ENCODE measurements at places on chromosomes 6 and 20.

DNA sequence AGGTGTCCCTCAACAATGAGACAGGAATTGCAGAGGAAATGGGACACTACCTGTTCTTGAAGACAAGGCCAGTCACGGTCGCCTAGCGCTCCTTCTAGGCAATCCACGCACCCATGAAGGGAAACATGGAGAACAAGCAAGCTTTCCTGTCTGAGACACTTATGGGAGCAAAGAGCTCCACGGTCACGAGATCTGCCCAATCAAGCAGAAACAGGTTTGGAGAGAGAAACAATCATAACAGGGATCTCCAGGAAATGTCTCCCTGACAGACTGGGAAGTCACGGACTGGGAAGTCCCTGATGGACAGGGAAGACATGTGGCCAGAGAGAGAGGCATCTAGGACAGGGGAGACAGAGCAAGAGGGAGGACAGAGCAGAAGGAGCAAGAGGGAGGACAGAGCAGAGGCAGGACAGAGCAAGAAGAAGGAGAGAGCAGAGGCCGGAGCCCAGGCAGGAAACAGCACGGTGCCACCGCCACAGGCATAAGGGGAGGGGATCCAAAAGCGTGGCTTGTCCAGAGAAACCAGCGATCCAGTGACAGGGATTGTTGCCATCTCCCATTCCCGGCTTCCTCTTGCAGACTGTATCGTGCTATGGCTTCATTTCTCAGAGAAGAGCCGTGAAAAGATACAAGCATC is 167.8 kb upstream of the ZNF337 start:
- DNase-seq, result no peak

DNA sequence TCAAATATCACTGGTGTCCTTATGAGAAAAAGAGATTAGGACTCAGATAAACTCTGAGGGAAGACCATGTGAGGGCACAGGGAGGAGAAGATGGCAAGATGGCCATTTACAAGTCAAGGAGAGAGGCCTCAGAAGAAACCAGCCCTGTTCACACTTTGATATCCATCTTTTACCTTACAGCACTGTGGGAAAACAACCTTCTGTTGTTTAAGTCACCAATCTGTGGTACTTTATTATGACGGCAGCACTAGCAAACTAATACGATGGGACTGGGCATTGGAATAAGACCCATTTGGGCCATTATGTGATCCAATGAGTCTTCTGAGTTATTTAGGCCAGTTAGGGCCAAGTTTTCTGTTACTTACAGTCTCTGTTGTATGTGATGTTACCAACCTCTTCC is 26.4 kb upstream of the CD2AP start:
- DNase-seq, result no peak

GRCh38 chr20:4036351-4036750 is 21.0 kb upstream of the RNF24 start:
- DNase-seq, result no peak

- peak; percentile 30 for DNase-seq
Observed at GRCh38 chr20:43191946-43192863, 2.5 kb upstream of the PTPRT start.

- no peak for DNase-seq
Observed at GRCh38 chr20:35243986-35244385, 17.5 kb downstream of the MMP24 start.

DNA sequence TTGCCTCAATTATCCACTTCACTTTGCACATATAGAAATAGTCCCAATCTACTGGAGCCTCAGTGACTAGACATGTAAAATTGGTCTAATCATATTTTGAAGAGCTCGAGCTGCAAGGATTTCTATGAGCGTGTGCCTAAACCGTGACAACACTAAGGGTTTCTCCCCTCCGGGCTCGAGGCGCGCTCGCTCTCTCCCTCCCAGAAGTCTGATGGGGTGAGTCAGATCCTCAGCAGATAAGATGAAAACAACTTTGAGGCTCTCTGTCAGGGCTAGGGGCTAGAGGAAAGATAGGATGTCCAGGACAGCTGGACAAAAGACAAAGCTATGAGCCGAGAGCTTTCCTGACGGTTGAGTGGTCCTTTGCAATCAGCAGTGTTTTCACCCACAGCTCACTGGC is 16.8 kb downstream of the GNAS-AS1 start:
- DNase-seq, result no peak

DNA sequence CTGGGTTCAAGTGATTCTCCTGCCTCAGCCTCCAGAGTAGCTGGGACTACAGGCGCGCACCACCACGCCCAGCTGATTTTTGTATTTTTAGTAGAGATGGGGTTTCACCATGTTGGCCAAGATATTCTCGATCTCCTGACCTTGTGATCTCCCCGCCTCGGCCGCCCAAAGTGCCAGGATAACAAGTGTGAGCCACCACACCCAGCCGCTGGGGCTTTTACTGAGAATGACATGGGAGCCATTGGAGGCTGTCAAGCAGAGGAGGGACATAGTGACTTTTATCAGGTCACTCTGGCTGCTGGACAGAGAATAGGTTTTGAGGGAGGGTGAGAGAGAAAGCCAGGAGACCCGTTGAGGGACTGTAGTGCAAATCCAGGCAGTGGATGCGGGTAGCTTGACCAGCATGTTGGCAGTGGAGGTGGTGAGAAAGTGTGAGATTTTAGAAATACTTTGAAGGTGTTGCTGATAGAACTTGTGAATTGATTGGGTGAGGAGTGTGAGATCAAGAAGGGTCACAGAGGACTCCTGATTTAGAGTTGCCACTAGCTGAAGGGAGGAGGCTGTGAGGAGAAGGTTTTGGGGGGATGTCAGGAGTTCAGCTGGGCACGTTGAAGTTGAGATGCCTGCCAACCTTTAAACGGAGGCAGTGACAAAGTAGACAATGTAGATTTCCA is 14.7 kb downstream of the ZNF341 start:
- no peak for DNase-seq

GRCh38 chr6:38799529-38800184 is 84.5 kb downstream of the DNAH8 start:
- no peak for DNase-seq

- no peak for DNase-seq
Observed at GRCh38 chr6:145244349-145245100, 490.8 kb downstream of the EPM2A start.

GRCh38 chr20:19737025-19737424 is 21.0 kb upstream of the RIN2 start:
- DNase-seq, result no peak
